ENCODE measurements at places on chromosomes 6 and 20.
A peak's percentile ranks its signal among the peaks of the same experiment; 100 is the strongest.

DNA sequence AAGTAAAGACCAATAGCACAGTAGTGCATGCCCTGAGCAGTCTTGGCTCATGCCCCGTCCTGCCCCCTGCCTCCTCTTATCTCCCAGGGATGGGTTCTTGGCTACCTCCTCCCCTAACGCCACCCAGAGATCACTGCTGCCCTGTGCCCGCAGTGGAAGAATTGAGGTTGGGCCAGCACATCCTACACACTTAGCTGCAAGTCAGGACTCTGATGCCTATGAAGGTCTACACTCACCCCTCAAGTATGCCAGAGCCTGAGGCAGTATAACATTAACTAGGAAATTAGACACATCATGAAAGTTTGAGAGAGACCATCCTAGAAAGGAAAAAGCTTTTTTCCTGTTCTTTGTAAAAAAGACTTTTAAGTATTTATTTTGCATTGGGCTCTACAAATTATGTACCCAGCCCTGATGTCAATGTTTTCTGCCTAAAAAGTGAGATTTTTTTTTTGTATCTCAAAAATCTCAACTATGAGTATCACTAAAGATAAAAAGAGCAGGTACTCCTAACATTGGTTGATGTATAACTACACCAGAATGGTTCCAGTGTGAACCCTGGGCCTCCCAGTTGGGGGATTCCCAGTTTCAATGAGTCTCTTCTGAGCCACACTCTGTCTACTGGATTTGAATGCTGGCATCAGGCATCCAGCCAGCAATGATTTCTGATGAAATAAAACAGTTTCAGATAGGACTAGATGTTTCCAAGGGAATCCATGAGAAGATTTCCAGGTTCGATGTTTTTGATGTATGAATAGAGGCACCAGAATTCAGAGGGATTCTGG, 115.4 kb downstream of the ISM1 start:
- DNase-seq, result no peak

DNA sequence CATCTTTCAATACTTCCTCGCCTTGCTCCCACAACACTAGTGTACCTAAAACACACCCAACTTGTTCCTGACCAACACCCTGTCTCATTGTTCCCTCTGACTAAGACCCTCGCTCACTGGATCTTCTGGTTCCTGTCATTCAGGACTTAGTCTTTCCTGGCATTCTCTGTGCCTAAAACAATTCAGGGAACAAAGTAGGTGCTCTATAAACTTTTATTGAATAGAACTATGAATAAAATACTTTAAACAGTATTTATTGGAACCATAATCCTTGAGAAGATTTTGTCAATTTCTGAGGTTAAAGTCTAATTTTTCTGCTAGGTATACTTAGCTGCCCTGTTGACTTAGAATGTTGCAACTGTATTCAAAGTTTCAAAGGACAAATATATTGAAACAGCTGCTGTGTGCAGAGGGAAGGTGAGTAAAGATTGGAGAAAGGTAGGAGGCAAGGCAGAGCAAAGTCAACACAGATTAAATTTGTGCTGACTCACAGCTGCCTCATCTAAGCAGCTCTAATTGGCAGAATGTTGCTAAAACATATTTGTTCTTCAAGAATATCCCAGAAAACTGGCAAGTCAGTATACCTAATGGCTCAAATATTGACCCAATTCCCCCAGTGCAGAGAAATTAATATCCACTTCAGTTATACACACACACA, 37.6 kb downstream of the GSTA2 start:
- no peak for DNase-seq

- DNase-seq, result no peak
Observed at GRCh38 chr6:3335169-3335568, 76.4 kb downstream of the PSMG4 start.

DNA sequence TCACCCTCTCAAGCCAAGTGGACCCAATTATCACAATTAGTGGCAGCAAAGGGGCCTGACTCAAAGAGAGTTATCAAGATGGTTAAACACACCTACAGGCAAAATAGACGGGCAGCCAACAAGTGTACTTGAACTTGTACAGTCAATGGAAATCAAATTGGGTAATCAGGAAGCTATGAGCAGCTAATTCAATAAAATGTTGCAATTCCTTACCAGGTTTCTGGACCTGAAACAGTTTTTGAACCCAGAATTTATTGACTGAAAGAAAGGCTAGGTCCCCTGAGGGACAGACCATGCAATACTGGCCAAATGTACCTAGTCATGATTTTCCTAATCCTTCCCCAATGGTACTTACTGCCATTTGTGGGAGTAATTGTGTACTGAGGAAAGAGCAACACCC, 679.8 kb downstream of the EPM2A start:
- no peak for DNase-seq

GRCh38 chr6:75460681-75461080, 32.9 kb downstream of the FILIP1 start:
- no peak for DNase-seq

- DNase-seq, result no peak
Observed at GRCh38 chr20:48538058-48538825, 289.6 kb downstream of the PREX1 start.

- no peak for DNase-seq
Observed at GRCh38 chr20:55935448-55936208, 69.7 kb downstream of the CBLN4 start.

GRCh38 chr6:132752255-132752654, 5.4 kb downstream of the VNN2 start:
- DNase-seq, result no peak

GRCh38 chr6:16523606-16524379, 237.5 kb downstream of the ATXN1 start:
- no peak for DNase-seq

DNA sequence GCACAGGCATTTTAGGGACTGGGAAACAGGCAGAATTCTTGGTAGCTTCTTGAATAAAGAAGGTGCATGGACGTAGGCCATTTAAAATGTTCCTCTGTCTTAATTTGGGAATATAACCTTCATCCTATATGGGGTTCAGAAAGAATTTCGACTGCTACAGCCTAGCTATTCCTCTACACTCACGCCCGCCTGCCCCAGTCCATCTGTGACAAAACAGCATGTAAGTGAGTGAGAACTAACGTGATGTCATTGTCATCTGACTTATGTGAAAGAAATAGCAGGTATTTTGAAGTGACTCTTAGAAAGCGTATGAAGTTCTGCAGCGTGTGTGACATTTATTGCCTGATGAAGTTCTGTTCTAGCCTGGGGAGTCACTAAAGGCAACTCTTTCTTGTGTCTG, 52.2 kb upstream of the SLC22A1 start:
- DNase-seq, result no peak

DNA sequence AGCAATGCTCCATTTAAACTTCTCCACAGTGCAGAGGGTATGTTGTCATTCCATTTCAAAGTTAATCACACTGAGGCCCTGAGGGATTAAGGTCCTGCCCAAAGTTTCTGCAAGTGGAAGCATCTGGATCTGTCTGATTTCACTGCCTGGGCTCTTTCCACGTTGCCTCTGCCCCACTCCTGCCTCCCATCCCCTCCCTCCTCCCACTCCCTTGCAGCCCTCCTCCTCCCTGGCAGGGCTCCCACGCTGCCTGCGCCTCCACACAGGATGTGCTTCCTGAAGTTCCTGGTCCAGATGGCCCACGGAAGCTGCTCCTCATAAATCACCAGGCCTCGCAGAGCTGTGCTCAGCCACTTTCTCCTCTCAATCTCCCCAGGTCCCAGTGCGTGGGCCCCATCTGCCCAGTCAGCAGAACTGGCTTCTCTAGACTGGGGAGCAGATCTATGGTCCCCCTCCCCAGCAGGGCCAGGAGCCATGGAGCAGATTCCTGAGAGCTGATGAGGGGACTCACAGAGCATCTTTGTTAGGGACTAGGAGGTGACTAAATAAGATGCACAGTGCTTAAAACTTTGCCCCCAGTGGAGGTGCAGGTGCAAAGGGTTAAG, 65.4 kb upstream of the MAFB start:
- DNase-seq, result peak; percentile 13

DNA sequence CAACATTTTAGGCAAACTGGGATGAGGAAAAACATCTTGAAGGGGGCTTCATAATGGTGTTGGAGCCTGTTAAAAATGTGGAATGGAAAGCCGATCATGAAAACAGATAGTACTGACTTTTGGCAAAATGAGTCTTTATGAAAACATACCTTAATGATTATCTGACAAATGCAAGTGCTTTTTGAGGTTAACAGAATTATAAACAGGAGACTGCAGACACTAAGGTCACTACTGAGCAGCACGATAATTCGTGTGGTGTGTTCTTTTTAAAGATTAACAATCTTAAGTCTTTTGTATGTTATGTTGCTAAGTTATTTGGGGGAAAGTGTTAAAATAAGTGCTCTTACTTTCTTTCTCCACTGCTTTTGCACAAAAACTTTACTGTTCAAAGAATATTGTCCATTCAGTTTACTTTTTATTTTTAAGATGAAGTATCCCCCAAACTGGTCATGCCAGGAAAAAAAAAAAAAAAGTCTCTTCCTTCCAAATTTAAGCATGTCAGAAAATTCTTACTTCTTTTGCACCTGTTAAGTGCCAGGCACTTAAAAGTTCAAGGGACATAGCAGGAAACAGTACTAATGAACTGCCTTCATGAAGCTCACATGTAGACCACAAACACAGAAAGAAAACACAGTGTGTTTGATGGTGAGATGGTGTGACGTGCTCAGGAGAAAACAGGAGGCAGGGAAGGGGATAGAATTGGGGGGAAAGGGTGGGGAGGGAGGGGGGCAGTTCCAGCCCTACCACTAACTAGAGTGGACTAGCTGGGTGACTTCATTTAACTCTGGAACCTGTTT, 73.2 kb downstream of the CDYL start:
- no peak for DNase-seq

DNA sequence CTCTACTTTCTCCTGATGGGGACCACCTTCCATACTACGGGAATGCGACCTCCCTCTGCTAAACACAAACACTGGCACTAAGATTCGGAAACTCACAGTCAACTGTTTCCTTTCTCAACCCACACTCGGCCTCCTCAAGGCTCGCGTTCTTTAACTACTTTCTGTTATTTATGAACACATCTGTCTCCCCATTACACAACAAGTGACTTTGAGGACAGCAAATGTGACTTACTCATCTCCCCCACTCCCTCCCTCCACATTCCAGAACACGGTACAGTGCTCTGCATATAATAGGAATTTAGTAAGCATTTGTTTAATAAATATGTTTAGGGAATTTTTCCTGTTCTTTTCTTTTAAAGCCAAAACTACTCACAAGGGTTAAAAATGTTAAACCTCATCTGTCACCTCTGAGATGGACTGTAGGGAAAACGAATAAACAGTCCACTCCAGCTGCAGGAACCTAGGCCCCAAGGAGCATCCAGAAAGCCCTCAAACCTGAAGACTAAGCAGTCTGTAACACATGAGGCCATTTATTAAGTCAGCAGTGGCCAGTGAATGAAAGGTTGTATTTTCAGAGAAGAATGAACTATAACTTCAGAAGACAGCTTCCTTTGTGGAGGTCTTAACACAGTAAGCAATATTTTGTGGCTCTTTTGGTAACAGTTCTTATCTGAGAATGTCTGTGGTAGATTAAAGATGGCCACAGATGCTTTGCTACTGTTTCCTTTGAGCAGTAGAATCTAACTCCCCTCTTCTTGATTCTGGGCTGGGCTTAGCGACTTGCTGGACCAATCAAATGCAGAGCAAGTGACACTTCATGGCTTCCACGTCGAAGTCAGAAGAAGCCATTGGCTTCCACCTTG, 209.6 kb upstream of the DTNBP1 start:
- DNase-seq, result no peak

- no peak for DNase-seq
Observed at GRCh38 chr6:48111143-48111506, at the start of gene PTCHD4. TSS of gene PTCHD4 (minus strand) at chr6:48111197. CDS start at chr6:48068957, 42,240 bp downstream.

DNA sequence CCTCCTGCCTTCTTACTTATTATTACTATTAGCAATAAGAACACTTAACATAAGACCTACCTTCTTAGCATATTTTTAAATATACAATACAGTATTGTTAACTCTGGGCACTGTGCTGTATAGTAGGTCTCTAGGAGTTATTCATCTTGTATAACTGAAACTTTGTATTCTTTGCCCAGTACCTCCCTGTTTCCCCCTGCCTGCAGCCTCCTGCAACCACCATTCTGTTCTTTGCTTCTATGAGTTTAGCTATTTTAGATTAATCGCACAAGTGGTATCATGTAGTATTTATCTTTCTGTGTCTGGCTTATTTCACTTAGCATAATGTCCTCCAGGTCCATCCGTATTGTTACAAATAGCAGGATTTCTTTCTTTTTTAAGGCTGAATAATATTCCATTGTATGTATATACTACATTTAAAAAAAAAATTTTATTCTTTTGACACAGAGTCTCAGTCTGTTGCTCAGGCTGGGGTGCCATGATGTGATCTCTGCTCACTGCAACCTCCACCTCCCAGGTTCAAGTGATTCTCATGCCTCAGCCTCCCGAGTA, 4.4 kb downstream of the C6orf89 start:
- DNase-seq, result no peak

GRCh38 chr20:33948480-33948879, 45.2 kb upstream of the RALY start:
- DNase-seq, result no peak

- DNase-seq, result no peak
Observed at GRCh38 chr6:169990095-169991030, 238.9 kb downstream of the ERMARD start.

GRCh38 chr20:50434653-50435396, 75.4 kb upstream of the PTPN1 start:
- DNase-seq, result no peak

DNA sequence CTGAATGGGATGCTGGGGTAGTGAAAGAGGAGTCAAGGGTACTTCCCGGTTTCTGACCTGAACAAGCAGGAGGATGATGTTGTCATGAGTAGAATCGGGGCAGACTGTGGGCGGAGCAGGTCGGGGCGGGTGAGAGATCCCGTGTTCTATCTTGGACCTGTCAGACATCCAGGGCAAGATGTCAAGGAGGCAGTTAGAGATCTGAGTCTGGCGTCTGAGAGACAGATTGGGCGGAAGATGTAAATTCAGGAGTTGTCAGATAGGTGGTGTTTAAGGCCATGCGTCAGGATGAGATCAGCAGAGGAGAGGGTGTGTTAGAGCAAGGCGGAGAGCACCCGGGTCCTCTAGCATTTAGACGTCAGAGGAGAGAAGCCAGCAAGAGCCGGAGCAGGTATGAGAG, 115.5 kb downstream of the DLGAP4 start:
- no peak for DNase-seq

GRCh38 chr6:101931766-101932165, 538.3 kb downstream of the GRIK2 start:
- DNase-seq, result no peak
